Activated naive CD4-positive, alpha-beta T cell treated with anti-CD3 and anti-CD28 coated beads, Interleukin-2, amount 10 ng/mL, durations not matched to agents 7 days and 5 days (primary cell): ENCODE measurements at places on chromosomes 4 and X.
A peak's percentile ranks its signal among the peaks of the same experiment; 100 is the strongest.

GRCh38 chr4:176794151-176794550 lies 1.4 kb upstream of the VEGFC start:
- no peak overlapping the region for H3K27ac ChIP-seq
- H3K36me3 ChIP-seq, result no peaks in the 10 kb centered on the region
- H3K4me1 ChIP-seq, result peaks cover 5% of the 10 kb centered on the region

GRCh38 chrX:132171478-132171877 lies 43.7 kb upstream of the FRMD7 start:
- no peak overlapping the region for H3K4me3 ChIP-seq
- no peaks in the 10 kb centered on the region for H3K27me3 ChIP-seq
- no peak overlapping the region for H3K27ac ChIP-seq
- DNase-seq, result no peak
- H3K36me3 ChIP-seq, result no peaks in the 10 kb centered on the region

- no peak overlapping the region for H3K27ac ChIP-seq
- H3K4me1 ChIP-seq, result no peaks in the 10 kb centered on the region
- no peak overlapping the region for H3K4me3 ChIP-seq
- no peak for DNase-seq
- H3K36me3 ChIP-seq, result no peaks in the 10 kb centered on the region
These were observed 101.5 kb downstream of the PDGFC start for GRCh38 chr4:156870131-156870530.

DNA sequence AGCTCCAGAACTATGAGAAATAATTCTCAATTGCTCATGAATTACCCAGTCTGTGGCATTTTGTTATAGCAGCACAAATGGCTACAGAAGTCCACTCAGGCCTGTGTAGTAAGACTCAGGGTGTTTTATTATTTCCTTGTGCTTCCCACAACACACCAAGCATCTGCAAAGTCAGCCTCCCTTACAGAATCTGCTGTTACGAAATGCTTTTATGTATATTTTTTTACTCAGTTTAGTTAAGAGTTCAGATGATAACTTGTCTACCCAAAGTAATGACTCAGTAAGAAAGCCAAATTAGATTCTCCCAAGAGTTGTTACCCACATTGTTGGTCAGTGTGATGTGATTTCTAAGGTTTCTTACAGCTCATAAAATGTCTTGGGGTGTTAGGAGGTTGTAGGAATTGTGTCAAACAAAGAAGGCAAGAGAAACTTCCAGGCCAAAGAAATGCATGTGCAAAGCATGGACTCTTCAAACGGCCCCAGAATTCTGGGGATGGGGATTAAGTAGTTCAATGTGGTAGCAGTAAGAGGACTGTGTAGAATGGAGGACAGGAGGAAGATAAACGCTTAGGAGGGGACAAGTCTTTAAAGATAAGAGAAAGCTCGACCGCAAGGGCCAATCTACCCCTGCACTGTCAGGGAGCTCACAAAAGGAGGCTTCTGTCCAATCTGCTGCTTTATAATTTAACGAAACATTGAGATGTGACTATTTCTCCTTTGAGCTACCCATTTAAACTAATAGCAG lies 35.4 kb upstream of the TMEM184C start:
- H3K4me3 ChIP-seq, result no peak overlapping the region
- H3K4me1 ChIP-seq, result no peaks in the 10 kb centered on the region
- no peak overlapping the region for H3K27ac ChIP-seq
- H3K27me3 ChIP-seq, result peaks cover 7% of the 10 kb centered on the region

- peaks cover 4% of the 10 kb centered on the region for H3K27me3 ChIP-seq
- DNase-seq, result no peak
- H3K4me1 ChIP-seq, result no peaks in the 10 kb centered on the region
- no peak overlapping the region for H3K4me3 ChIP-seq
These were observed 77.5 kb upstream of the SMARCA5 start for GRCh38 chr4:143435955-143436354.

DNA sequence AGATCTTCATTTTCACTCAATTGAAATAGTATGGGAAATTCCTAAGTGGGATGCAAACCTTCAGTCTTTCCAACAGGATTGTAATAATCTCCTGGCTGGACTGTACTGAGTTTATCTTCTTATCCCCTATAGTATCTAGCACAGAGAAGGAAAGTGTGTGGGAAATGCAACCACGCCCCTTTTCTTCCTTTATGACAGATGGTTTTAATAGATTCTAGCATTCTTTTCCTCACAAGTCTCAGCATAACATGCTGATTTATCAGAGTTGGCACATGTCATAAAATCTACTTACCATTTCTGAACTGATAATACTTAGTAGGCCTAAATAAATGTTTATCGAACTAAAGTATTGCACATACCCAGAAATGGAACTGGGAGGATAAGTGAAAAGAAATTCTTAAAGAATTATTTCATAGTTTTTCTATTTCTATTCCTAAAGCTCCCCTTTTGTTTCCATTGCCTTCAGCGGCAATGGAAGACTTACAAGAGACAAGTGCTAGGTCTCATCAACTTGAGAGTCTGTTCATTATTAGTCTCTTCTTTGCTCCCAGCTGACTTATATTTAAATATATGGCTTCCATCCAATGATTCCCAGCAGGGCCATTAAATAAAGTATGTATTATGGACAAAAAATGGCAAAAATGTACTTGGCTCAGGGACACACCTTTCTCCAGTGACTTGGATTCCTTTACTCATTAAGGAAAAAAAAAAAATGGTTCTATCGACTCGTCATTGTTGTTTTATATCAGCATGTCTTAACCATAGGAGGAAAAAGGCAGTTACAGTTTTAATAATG lies 484.5 kb downstream of the IL1RAPL1 start:
- DNase-seq, result no peak
- no peaks in the 10 kb centered on the region for H3K27me3 ChIP-seq
- H3K4me1 ChIP-seq, result no peaks in the 10 kb centered on the region
- H3K27ac ChIP-seq, result no peak overlapping the region

GRCh38 chrX:136936183-136936549 lies 55.6 kb upstream of the RBMX start:
- peaks cover 19% of the 10 kb centered on the region for H3K4me1 ChIP-seq
- peak overlapping the region; percentile 21 for H3K4me3 ChIP-seq
- DNase-seq, result no peak
- H3K27ac ChIP-seq, result peak overlapping the region; percentile 89

- no peak for DNase-seq
- H3K27ac ChIP-seq, result no peak overlapping the region
- peaks cover 42% of the 10 kb centered on the region for H3K27me3 ChIP-seq
- no peaks in the 10 kb centered on the region for H3K36me3 ChIP-seq
These were observed 4.3 kb downstream of the ESX1 start for GRCh38 chrX:104250470-104250869.

DNA sequence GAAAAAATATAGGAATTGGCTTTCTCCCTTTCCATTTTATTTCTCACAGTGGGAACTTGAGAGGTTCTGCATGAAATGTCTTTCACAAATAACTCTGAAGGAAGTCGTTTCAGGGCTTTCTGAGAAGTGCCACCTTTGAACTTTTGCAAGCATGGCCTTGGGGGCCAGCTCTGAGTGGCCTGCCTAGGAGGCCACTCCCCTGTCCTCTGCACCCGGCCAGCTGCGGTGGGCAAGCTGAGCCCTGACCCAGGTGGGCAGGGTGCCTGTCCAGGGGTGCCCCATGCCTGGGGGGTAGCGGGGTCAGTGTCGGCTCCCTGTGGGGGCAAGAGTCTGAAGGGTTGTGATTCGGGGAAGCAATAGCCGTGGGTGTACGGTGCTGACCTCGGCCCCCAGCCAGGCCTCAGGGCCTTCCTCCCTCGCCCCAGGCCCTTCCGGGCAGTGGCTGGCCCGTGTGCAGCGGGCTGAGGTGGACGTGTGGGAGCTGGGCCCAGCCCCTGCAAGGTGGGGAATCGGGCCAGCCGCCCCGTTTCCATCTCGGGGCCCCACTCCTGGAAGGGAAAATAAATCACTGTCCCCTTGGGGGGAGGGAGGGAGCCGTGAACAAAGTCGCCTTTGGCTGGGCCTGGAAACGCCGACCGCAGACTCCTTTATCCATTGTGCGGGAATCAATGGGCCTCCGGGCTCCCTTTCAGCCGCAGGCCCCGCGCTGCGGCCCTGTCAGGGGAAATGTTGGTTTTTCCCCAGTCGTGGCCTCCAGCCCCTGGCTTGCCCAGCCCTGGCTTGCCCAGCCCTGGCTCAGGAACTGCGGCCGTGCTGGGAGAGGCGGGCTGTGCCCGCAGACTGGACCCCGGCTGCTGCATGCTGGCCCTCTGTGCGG lies 3.1 kb downstream of the FGFRL1 start:
- peaks cover 8% of the 10 kb centered on the region for H3K27me3 ChIP-seq
- peaks cover 13% of the 10 kb centered on the region for H3K4me1 ChIP-seq
- no peak overlapping the region for H3K27ac ChIP-seq
- peak overlapping the region; percentile 24 for H3K4me3 ChIP-seq

- no peaks in the 10 kb centered on the region for H3K27me3 ChIP-seq
- H3K27ac ChIP-seq, result peak overlapping the region; percentile 50
- peaks cover 32% of the 10 kb centered on the region for H3K4me1 ChIP-seq
- no peak overlapping the region for H3K4me3 ChIP-seq
- peaks cover 21% of the 10 kb centered on the region for H3K36me3 ChIP-seq
These were observed 15.6 kb downstream of the SCARB2 start for GRCh38 chr4:76197971-76198410.

GRCh38 chr4:130023088-130023487 lies 927.1 kb downstream of the C4orf33 start:
- no peak for DNase-seq
- no peak overlapping the region for H3K4me3 ChIP-seq
- H3K4me1 ChIP-seq, result no peaks in the 10 kb centered on the region
- no peak overlapping the region for H3K27ac ChIP-seq

DNA sequence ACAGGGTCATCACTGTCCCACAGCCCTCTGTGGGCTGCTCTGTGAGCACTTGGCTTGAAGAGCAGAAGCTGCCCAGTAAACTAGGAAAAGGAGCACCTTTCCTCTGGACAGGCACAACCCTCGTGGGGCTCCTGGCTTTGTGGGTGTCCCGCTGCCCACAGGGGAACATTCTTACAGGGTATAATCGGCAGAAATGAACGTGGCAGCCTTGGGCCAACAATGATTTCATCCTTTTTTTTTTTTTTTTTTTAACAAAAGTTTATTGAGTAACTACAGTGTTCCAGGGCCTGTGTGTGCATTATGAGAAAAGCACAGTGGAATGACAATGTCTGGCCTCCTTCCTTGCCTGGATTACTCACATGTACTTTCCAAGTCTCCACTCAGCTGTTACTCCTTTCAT lies 197.2 kb downstream of the PDGFC start:
- H3K36me3 ChIP-seq, result no peaks in the 10 kb centered on the region
- no peaks in the 10 kb centered on the region for H3K4me1 ChIP-seq
- no peak for DNase-seq
- no peaks in the 10 kb centered on the region for H3K27me3 ChIP-seq

- peaks cover 9% of the 10 kb centered on the region for H3K4me1 ChIP-seq
- H3K27ac ChIP-seq, result no peak overlapping the region
- H3K36me3 ChIP-seq, result no peaks in the 10 kb centered on the region
- H3K4me3 ChIP-seq, result peak overlapping the region; percentile 68
These were observed 53.2 kb downstream of the ZFYVE28 start for GRCh38 chr4:2365054-2365912.

- H3K27ac ChIP-seq, result no peak overlapping the region
- DNase-seq, result no peak
- H3K27me3 ChIP-seq, result no peaks in the 10 kb centered on the region
- no peaks in the 10 kb centered on the region for H3K4me1 ChIP-seq
These were observed 193.7 kb downstream of the RASL11B start for GRCh38 chr4:53055716-53056403.

DNA sequence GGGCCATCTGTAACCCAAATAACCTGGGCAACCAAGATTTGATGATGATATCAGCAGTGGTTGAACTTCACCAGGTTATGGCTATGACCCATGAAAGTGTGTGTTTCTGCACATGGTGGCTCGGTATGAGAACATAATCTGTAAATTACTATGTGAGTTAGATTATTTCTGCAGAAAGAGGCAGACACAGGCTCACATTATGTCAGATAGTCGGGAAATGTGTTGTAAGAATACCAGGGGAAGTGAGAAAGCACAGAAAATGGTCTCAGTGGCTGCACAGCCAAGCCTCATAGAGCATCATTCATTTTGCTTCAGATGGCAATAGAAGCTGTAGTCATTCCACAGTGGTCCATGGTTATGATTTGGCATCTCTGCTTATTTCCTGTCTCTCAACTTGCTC lies 63.0 kb upstream of the RBPJ start:
- H3K4me1 ChIP-seq, result no peaks in the 10 kb centered on the region
- no peak overlapping the region for H3K27ac ChIP-seq
- no peak overlapping the region for H3K4me3 ChIP-seq
- no peaks in the 10 kb centered on the region for H3K36me3 ChIP-seq
- no peaks in the 10 kb centered on the region for H3K27me3 ChIP-seq

DNA sequence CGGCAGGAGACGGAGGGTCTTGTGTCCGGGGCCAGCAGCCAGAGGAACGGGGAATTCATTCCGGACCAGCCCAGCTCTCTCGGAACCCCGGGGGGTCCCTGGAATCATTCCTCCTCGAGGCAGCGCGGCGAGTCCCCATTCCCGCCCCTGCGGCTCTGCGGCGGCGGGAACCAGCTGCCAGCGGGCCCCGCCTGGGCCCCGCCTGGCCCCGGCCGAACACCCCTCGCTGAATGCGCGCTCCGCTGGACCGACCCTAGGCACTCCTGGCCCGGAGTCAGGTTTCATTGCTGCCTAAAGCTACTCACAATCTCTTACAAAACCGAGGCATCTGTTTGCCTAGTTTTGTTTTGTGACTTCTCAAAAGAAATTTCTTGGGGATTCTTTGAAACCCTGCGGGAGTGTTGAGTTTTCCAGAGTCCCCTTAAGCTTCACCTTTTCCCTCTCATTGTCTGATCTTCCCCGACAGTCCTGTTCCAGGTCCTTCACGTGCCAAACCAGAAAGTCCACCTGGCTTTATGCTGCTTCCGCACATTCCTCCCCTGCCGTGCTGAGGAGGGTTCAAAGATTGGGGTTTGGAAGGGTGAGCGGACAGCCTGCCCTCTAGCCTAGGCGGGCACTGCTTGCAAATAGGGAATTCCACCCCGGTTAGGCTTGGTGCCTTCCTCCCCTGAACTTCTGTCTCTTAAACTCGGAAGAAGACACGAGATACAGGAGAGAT lies 789 bp downstream of the ARHGAP10 start:
- H3K27ac ChIP-seq, result peak overlapping the region; percentile 84
- peak overlapping the region; percentile 85 for H3K4me3 ChIP-seq
- peak; percentile 36 for DNase-seq
- H3K36me3 ChIP-seq, result peaks cover 2% of the 10 kb centered on the region
- H3K4me1 ChIP-seq, result peaks cover 33% of the 10 kb centered on the region

DNA sequence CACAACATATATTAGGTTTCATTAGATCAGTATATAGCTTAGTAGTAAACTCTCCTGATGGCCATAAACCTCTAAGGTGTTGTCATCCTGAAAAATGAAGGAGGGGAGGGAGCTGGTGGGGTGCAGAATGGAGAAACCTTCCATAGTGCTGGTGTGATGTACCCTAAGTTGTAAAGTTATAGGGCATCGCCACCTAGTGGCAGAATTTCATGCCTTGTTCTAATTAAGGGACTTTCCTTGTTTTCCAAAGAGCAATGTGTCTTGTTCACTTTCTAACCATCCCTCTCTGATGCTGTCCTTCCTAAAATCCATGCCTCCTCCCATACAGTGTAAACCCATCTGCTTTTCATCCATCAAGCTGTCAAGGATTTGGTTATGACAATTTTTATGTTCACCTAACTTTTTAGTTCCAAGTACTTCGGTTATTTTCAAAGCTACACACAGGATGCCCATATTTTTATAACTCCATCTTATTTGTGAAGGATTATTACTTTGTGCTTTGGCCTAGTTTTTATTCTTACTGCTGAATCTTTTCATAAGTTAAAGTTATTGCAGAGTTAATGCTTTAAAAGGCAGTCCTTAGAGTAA lies 4.5 kb downstream of the NBDY start:
- H3K4me3 ChIP-seq, result no peak overlapping the region
- H3K27me3 ChIP-seq, result no peaks in the 10 kb centered on the region
- H3K27ac ChIP-seq, result no peak overlapping the region
- H3K36me3 ChIP-seq, result peaks cover 20% of the 10 kb centered on the region
- peak; percentile 67 for DNase-seq
